Occipital lobe (tissue), 3 donors: ENCODE measurements at places on chromosomes 5 and 9. TPM values are rescaled to one million over a fixed set of nuclear protein-coding genes. Genes with fewer than 3 reads are reported as not detected.

DNA sequence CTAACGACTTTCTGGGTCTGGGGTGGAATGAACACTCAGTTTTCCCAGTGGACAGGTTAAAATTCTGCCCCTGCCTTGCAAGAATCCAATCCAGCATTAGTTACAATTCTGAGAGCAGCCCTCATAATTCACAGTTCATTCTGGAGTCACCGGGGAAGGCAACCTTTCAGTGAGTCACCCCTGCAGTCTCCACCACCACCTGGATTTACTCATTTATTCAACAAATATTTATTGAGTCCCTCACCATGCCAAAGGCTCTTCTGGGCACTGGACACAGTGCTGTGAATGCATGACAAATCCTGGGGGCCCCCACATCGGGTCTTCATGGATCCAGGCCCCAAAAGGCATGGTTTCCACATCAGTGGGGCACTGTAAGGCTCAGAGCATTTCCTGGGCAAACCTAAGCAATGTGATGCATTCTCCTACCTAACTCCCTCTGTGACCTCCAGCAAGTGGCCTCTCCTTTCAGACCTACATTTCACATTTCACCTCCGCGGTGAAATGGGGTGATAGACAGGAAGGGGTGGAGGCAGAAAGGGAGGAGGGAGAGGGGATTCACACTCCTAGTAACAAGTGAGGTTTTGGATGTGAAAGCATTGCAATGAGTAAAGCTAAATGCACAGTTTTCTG lies 6.4 kb upstream of the MSX2 start:
- no peak for DNase-seq

DNA sequence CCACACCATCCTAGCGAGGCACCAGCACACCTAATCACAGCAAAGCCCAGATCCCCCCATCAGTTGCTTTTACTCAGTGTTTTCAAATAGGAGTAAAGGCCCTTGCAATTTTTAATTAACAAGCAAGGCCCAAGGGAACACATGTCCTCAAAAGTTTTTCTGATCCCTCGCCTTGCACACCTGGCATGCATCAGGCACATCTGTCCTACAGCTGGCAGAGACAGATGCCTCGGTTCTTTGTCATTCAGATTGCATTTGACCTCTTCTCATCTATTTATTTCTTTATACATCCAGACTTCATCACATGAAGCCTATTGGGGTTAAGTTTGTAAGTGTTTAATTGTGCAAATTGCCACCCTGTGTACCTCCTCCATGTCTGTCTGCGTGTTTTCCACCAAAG lies 241.4 kb downstream of the MARCHF11 start:
- no peak for DNase-seq

The CATSPER3 gene
- 1.2 TPM for total RNA-seq

- no peak for DNase-seq
Measured at GRCh38 chr5:147567917-147568598, 58.2 kb upstream of the DPYSL3 start.

The GRXCR2 gene
- total RNA-seq = not detected

- DNase-seq = no peak
Measured at GRCh38 chr5:96789794-96790330, 17.9 kb downstream of the ERAP1 start.

DNA sequence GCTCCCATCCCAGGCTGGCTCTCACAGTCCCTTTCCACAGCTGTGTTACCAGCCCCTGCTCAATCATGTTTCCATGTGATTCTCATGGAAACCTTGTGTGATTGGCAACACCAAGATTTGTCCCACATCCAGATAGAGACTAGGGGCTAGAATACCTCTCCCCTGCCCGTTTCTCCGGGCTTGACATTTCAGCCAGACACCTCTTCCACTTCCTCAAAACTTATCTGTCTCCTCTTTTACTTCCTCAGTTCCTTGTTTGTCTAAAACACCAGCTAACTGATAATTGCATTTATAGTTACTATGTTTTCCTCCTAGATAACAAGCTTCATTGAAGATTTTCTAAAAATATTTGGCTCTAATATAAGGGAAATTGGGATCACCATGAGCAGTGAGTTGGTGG lies 16.6 kb upstream of the KCNMB1 start:
- DNase-seq = no peak

GRCh38 chr5:140260089-140260656 lies 42.7 kb downstream of the PFDN1 start:
- no peak for DNase-seq

The TAF11L10 gene
- not detected for total RNA-seq

DNA sequence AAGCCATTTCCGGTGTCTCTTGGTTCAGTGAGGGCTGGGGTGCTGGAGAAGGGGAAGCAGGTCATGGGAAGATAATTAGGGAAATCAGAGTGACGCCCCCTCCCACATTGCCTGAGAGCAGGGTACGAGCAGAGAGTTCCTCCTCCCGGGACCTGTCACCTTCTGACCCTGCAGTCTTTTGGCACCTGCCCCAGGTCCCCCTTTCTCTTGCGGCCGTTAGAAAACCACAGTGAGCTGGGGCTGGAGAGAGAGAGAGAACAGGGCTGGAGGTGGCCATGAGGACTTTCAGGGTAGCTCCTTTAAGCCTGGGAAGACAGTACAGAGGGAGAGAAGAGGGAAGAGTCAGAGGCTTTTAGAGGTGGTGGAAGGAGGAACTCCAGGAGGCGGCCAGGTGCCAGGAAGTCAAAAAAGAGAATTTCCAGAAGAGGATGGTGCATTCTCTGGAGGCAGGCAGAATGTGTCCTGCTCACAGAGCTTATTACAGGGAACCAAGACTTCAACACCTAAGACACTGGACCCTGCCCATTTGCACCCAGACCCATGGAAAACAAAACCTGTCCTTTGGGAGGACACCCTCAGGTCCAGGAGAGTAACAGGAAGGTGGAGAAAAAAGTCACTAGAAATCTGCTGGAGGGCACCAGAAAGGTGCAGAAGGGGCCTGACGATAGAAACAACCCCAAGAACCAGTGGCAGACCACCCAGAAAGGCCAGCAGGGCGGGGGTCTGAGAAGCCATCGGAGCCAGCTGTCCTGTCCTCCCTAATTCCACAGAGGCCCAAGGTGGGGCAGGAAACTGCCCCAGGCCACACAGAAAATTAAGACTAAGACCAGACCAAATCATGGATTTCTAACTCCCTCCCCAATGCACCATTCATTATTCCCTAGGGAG lies 6.5 kb upstream of the ACSL6 start:
- no peak for DNase-seq

- DNase-seq = no peak
Measured at GRCh38 chr9:109416135-109416706, 81.9 kb downstream of the PTPN3 start.

DNA sequence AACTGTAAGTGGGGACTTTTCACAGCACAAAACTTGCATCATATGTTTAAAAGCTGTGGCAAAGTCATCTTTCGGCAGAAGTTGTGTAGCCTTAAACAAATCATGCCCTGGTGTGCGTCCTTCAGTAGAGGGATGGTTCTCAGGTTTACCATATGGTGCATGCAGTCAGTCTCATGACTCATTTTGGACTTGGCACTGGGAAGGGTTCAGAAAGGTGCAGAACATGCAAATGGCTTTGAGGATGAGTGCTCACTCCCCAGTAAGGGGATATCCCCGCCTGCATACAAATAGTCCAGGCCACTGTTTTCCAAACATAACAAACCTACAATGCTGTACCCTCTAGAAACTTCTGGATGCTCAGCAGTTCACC lies 260.3 kb downstream of the NDUFS4 start:
- no peak for DNase-seq

The GPR151 gene
- total RNA-seq = 0.31 TPM
